ENCODE measurements at places on chromosomes 11 and 22.

GRCh38 chr11:116693593-116694348 is 79.0 kb downstream of the BUD13 start:
- DNase-seq, result no peak

- DNase-seq, result peak; percentile 7
Observed at GRCh38 chr11:15897211-15897960, 459.0 kb downstream of the SOX6 start.

DNA sequence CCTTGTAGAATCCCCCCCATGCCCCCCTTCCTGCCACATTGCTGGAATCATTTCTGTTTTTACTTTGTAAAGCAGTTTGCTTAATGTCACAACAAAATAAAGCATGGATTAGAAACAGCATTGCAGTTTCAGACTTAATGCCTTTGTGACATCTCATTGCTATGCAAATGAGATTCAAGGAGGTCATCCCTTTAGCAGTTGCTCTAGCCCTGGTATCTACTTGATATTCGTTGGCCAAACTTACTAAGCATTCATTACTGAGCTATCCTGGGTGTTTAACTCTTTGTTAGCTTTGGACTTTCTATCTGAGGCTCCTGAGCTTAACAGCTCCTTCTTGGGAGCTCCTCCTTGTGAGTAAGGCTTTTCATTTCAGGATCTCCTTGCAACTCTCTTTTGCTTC is 16.3 kb downstream of the FAT3 start:
- no peak for DNase-seq

DNA sequence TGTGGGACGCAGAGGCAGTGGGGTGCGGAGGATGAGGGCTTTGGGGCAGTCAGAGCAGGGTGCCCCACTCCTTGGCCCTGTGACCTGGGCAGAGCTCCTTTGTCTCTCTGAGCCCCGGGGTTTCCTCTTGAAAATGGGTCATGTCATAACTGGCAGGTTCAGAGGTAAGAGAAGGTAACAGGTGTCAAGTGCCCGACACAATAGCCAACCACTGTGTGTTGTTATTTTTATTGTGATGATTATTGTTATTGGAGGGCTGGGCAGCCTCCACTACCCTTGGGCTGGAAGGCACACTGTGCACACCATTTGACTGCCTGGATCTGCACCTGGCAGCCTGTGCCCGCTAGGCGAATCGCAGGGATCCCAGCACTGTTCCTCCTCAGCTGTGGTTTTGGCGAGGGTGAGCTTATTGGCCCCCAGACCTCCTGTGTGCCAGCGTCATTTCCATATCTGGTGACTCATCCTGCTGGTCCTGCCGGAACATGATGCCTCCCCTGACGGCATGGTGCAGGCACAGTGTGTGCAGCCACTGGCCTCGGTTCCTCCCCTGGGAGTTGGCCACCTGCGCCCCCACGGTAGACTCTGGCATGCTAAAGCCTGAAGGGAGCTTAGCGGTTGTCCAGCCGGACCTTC is 15.4 kb upstream of the SOX10 start:
- no peak for DNase-seq

DNA sequence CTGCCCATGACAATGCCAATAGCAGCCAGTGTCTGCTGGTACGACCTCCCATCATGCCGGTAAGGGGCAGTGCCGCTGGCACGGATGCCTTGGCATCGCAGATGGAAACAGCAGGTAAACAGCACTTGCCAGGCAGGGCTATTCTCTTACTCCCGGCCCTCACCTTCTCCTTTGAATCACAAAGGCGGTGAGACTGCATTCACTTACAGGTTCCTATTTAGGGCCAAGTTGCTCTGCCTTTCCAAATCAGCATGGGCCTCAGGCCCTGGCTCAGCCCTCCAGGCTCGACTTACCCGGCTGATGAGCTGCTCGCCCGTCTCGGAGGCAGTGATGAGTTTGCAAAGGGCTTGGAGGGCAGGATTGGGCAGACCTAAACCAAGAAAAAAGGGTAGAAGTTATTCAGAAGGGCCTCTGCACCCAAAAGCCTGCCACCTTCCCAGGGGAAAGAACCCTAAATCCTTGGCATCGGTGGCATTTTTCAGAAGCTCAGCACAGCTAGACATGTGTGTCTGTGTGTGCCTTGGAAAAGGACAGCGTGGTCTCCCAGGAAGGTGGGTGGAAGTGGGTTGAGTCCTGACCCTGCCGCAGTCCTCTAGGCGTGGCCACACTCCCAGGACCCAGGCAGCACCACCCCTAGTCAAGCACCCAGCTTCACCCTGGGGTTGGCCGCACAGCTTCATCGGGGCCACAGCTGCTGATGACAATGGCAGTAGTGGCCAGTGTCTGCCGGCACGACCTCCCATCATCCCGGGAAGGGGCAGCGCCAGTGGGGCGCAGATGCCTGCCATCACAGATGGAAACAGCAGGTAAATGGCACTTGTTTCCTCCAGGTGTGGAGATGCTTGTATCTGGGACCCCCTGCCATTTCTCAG is 73.5 kb upstream of the PITPNB start:
- DNase-seq, result no peak

GRCh38 chr11:33860926-33861325 is 30.9 kb downstream of the LMO2 start:
- no peak for DNase-seq

- no peak for DNase-seq
Observed at GRCh38 chr11:116637766-116638165, 135.0 kb downstream of the BUD13 start.

DNA sequence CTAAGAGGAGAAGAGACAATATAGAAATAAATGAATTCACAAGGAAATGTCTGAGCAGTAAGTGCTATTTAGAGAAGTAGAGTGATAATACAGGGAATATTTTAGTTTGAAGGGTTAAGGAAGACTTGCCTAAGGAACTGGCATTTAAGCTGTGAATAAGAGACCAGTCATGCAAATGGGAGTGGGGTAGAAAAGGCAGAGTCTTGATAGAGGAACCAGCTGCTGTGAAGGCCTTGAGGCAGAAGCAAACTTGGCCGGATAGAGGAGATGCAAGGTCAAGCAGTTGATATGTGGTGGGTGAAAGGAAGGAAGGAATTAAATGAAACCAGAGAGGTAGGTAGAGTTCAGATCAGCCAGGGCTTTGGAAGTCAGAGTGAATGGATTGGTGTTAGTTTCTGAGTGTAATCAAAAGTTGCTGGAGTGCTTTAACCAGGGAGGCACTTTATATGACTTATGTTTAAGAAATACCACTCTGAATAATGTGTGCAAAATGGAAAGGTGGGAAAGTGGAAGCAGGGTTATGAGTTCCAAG is 198.4 kb upstream of the SESN3 start:
- DNase-seq, result no peak

GRCh38 chr11:304915-305843 is 2.4 kb upstream of the IFITM2 start:
- DNase-seq, result peak; percentile 55

DNA sequence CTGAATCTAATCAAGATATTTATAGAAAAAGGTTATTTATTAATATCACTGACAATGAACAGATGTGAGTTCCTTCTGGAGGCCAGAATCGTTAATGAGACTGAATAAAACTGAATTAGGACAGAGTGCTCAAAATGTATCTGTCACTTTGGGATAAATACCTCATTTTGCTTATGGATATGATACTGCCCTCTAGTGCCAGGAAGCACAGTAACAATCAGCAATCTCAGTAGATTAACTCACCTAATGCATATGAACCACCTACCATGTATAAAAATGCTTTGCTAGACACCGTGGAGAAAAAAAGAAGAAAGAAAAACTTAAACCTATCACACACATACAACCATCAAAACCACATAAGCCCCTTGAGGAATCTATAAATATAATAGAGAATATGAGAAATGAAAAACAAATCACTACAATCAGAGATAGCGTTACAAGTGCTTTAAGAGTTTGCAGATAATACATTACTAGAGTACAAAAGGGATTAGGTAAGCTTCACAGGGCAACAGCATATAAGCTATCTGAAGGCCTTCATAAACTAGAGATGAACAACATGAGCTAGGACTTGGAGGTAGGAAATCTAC is 117.4 kb downstream of the SGSM3 start:
- DNase-seq, result no peak

DNA sequence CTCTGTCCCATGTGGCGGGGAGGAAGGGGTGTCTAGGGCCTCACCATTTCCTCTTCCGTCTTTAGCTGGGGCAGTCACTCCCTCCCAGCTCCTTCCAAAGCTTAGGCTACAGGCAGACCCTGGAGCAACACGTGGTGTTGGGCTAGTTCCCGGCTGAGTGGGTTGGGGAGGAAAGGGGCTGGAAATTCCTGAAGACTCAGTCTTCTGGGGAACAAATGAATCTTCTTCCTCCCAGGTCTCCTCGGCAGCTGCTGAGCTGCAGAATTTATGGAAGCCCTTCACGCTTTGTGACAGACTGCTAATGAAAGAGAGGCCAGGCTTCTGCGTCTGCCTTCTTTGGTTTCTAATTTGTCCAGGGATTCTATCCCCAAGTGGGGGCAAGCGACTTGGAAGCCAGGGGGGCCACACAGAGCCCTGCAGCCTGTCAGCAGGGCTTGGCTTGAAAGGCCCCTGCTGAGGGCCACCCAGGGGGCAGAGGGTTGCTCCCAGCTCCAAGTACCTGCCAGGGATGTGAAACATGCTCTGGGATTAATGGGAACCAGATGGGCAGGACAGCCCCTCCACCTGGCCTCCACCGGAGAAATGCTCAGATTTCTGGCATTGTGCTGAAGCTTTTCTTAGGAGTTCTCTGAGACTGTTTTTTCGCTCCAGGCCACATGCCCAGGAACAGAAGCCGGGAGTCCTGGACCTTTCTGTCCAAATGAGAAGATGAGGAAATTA is 123.1 kb downstream of the PKNOX2 start:
- no peak for DNase-seq

DNA sequence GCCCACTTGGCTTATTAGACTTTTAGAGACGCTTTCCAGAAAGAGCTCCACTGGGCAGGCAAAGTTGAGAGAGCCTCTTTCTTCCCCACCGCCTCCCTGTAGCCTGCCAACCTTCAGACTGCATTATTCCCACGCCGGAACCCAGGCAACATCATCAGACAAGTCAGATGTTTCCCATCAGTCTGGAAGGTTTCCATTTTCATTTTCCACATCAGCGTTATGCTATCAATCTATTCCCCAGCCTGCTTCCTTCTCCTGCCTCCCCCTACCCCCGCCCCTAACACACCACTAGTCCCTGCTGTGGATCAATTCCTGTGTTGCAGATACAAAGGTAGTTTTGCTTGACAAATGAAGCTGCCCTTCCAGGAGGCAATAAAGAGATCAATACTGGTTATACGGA is 184.8 kb downstream of the DSCAML1 start:
- no peak for DNase-seq

DNA sequence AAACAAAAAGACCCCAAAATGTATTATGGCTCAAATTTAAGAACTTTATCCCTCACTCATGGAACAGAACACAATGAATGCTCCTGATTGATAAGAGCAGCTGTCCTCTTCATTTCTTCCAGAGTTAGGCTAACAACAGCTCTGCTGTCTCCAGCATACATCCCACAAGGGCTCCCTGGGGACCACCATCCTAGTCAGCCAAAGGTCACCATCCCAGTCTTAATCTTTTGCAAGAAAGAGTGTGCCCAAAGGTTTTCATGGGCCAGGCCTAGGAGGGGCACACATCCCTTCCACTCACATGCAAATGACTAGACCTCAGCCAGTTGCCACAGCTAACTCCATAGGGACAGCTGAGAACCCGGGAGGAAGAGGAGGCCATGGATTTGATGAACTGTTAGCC is 555.3 kb downstream of the BUD13 start:
- no peak for DNase-seq

- no peak for DNase-seq
Observed at GRCh38 chr11:131978351-131978750, 607.9 kb downstream of the NTM start.

GRCh38 chr22:22037229-22037628 is 54.6 kb upstream of the TOP3B start:
- DNase-seq, result no peak

- no peak for DNase-seq
Observed at GRCh38 chr11:95102733-95103132, 13.1 kb downstream of the ENDOD1 start.

DNA sequence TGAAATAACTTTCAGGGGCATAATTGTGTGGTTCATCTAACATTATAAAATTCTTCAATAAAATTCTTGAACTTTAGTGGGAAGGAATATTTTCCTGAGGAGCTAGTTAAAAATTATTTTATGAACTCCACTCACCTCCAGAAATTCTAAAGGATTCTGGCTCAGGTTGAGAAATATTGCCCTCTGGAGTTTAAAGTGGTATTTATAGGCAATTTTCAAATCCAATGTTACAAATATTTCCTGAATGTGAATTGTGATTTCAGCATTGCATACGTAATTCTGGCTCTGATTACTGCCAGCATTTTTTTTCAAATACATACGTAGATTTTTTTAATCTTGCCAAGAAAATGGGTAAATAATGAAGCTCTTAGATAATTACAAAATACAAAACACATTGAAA is 598.2 kb upstream of the ANO3 start:
- DNase-seq, result no peak

- DNase-seq, result no peak
Observed at GRCh38 chr11:134358165-134358855, 26.5 kb downstream of the GLB1L2 start.

- DNase-seq, result no peak
Observed at GRCh38 chr11:63609971-63610580, 4.2 kb downstream of the PLAAT3 start.

- DNase-seq, result no peak
Observed at GRCh38 chr11:75498556-75499255, 27.0 kb downstream of the GDPD5 start.

DNA sequence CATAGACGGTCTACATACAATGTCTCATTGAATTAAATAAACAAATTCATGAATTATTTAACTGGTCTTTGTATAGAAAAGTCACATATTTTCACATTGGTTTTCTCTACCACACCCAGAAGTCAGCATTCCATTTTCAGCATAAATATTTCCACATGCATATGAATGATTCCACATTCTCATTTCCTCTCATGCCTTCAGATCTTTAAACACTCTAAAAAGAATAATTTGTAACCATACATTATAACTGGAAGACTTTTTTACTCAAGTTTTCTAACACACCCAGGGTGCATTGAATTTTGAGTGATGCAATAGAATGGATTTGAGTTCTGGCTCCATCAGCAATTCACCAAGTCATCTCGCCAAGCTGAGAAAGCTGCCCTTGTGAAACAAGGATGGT is 501.8 kb upstream of the TENM4 start:
- DNase-seq, result no peak

DNA sequence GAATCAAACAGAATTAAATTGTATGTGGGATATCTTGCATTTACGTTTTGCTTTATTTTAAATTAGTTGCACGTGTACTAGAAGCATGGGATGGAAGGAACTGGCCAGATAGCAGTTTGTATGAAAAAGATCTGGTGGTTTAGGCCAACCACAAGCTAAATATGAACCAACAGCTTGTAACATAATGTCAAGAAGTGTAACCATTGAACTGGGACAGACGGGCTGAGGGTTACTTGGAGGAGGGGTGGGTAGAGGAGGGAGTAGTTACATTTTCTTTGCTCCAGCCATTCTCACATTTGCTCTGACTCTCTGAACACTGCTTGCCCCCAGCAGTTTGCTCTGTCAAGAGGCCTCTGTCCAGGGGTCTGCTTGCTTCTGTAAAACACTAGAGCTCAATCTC is 31.7 kb upstream of the CXCR5 start:
- DNase-seq, result no peak

Data from AG09309 (cell line).